Right renal cortex interstitium (tissue), 3 donors: ENCODE measurements at places on chromosomes 2 and 18. TPM values are rescaled to one million over a fixed set of nuclear protein-coding genes. Genes with fewer than 3 reads are reported as not detected.

- no peak for DNase-seq
Measured at GRCh38 chr2:223576873-223577272, 25.3 kb downstream of the SCG2 start.

DNA sequence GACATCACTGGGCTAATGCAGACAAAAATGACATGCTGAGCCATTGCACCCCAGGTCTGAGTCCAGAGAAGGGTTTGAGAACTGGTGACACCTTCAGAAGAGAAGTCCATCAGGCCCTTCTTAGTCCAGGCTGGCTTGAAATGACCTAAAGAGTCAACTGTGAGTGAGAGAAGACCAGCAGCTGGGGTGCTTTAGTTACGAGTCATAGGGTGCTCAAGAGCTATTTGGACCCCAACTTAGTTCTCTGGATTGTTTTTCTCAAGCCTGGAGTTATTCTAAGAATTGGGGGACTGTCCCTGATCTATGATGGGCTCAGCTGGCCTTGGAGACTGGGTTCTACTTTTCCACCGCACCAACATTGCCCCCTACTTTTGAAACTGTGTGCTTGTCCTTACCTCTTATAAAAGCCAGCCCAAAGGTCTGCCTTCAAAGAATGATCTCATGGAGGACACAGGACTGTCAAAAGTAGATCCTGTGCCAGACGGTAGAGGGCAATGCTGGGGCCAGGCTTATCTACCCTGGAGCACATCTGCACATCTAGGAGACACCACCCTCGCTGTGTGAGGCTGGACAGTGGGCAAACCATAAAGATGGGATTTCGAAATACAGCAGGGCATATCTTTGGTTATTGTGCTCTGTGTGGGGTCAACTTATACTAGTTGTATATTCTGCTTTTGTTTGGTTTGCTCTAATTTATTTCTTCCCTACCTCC lies 333.0 kb upstream of the SLC14A2 start:
- no peak for DNase-seq

DNA sequence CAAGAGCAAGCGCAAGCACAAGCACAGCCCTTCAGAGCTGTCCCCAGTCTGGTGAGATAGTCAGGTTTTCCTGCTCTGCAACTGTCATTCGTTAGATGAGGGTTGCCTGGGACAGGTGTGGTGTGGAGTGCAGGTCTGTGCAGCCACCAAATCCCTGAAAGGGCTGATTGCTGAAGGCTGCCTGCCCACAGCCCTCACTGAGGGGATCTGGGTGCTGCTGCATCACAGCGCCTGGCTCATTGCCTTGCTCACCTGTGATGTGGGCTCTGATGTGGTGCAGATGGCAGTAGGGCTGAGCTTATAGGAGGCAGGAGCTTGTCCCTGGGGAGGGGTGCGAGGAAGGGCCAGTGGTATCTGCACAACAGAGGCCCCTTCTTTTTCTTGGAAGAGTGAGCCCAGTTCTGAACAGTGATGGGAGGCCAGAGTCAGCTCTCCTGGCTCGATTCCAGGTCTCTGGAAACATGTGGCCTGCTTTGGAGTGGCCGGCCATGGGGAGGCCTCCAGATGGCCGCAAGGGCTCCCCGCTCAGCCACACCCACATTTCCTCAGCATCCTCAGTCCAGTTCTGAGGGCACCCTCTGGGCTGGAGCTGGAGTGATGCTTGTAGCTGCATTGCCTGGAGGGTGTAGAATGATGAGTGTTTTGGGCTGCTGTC lies 11.4 kb downstream of the UBE2F start:
- DNase-seq, result no peak

DNA sequence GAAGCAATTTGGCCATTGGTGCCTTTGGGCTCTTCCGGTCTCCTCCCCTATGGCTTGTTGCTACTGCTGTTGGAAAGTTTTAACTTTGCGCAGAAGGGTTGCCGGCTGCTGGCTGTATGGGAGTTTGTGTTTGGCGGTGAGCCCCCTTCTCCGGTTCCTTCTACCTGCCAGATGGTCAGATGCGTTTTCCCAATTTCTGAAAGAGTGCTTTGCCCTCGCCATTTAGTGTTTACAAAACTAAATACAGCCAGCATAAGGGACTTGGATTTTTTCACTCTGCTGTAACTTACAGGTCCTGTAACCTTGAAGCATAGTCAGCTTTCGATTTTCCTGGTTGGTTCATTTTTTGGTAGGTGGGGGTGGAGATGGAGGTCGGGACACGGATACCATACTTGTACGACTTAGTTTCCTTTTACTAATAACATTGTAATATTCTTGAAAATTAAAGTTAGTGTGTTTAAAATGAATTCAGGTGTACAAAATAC lies 604 bp downstream of the COQ10B start:
- peak; percentile 70 for DNase-seq

- no peak for DNase-seq
Measured at GRCh38 chr2:182078988-182079602, 93.4 kb downstream of the PPP1R1C start.

Gene DCDC2C
- polyA plus RNA-seq, result not detected

Gene SCYGR4
- not detected for polyA plus RNA-seq

Gene ITGB6
- 17.8 TPM for polyA plus RNA-seq
